ENCODE measurements at places on chromosomes 12 and 14.

DNA sequence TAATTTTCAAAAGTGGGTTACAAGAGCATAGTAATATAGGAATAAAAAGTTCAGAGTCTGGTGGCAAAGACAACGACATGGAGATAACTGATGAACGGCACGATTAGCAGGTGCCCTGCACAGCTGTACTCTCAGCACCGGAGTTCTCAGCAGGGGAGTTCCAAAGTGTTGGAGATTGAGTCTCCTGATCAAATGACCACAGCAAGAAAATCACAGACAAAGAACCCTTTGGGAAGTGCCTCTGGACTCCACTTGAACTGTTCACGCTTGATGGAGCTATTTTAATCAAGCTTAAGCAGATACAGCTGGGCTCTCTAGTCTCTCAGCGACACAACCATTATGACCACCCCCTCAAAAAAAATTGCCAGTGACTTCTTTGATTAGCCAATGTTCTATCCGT, 153.1 kb downstream of the ALG10B start:
- no peak for DNase-seq

- DNase-seq: no peak
Observed at GRCh38 chr12:114286145-114286544, 119.8 kb downstream of the TBX5 start.

- no peak for DNase-seq
Observed at GRCh38 chr12:114414866-114415524, 9.1 kb upstream of the TBX5 start.

- no peak for DNase-seq
Observed at GRCh38 chr12:87599459-87599858, 429.7 kb downstream of the C12orf50 start.

GRCh38 chr12:132288516-132289215, 40.7 kb downstream of the GALNT9 start:
- no peak for DNase-seq

GRCh38 chr14:94555991-94556390, 5.3 kb upstream of the SERPINA4 start:
- DNase-seq: no peak

Measured in putamen (tissue), 1 donor.